ENCODE measurements at places on chromosomes 16 and 17.

- DNase-seq: peak; percentile 30
These were observed 924 bp downstream of the ZNF598 start for GRCh38 chr16:2008631-2009163.

GRCh38 chr17:37358098-37358829 lies 17.5 kb upstream of the C17orf78 start:
- peak; percentile 30 for DNase-seq

- DNase-seq: no peak
These were observed 322.1 kb downstream of the MAP2K4 start for GRCh38 chr17:12342609-12343435.

DNA sequence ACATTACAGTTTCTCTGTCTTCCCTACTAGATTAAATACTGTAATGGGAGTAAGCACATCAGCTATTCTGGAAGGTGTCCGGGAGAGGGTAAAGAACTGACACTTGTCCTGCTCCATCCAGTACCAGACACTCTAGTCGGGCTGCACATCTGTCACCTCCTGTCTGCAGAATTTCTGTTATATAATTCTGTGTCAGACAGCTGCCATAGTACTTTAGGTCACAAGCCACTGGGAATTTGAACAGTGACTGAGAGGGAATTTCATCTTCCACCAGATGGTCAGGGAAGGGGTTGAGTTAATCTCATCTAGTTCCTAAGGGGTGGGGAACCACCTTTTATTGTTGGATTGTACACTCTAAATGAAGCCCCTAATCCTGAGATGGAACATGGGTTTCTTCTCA lies 58.6 kb upstream of the NUDT7 start:
- DNase-seq: no peak

DNA sequence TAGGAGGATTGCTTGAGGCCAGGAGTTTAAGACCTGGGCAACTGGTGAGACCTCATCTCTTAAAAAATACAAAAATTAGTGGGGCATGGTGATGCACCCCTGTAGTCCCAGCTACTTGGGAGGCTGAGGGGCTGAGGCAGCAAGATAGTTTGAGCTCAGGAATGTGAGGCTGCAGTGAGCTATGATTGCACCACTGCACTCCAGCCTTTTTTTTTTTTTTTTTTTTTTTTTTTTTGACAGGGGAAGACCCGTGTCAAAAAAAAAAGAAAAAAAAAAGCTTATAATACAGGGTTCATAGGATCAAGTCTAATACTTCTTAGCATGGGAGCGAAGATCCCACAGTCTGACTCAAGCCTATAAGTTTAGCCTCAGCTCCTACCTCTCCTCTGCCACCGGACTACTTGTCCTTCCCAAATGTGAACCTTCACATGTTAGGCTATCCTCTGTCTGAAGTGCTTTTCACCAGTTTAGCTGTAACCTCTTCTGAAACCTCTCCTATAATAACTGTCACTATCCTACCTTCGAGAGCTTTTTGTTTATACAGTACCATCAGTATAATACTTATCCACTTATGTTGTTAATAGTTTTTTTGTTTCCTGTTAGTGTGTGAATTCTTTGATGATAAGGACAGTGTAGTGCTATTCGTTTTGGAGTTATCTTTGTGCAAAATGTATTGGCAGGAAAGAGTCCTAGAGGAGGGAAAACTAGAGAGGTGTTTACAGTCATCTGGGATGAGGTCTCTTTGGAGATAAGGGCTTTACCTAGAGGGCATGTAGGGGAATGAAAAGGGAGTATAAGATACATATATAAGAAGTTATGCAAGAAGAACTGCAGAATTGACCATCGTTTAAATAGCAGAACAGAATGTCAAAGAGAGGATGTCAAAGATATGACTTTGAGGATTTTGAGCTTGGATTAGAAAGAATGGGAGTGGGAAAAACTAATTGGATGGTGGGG lies 15.5 kb downstream of the CPD start:
- DNase-seq: no peak

GRCh38 chr17:45895304-45895968 lies 1.1 kb downstream of the MAPT start:
- peak; percentile 22 for DNase-seq

- no peak for DNase-seq
These were observed 10.1 kb upstream of the MSI2 start for GRCh38 chr17:57246257-57246656.

GRCh38 chr17:81950501-81950900 lies 3.5 kb upstream of the MYADML2 start:
- DNase-seq: no peak

DNA sequence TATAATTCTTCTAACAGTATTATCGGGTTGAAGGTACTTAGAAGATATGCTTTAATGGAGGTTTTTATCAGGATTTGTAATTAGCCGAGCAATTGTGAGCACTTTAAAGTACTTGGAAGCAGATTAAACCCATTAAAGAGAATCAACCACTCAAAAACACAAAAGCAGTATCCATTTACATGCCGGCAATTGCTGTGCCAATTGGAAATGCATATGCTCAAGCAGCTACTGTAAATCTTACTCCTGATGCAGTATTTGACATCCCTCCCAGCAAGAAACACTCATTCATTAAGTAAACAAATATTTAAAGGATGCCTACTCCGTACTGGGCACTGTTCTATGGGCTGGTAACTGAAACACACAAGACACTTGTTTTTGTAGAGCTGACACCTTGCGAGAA lies 11.4 kb upstream of the CCL1 start:
- DNase-seq: no peak

DNA sequence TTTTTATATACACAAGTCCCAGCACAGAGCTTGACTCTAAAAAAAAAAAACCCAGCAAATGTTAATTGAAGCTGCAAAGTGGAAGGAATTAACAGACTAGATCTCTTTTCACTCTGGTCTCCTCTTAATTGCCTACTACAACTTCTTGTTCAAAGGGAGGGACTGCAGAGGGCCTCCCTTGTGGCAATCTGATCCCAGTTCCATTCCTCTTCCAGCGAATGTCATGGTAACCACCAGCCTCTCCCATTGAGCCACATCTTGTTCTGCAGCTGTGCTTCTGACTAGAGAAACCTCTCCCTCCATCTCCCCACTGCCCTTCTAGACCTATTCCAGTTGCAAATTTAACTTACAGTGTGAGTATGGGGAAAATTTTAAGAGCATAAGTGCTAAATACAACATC lies 5.9 kb downstream of the SUPT6H start:
- no peak for DNase-seq

GRCh38 chr16:50809561-50809960 lies 67.7 kb downstream of the CYLD start:
- DNase-seq: no peak

DNA sequence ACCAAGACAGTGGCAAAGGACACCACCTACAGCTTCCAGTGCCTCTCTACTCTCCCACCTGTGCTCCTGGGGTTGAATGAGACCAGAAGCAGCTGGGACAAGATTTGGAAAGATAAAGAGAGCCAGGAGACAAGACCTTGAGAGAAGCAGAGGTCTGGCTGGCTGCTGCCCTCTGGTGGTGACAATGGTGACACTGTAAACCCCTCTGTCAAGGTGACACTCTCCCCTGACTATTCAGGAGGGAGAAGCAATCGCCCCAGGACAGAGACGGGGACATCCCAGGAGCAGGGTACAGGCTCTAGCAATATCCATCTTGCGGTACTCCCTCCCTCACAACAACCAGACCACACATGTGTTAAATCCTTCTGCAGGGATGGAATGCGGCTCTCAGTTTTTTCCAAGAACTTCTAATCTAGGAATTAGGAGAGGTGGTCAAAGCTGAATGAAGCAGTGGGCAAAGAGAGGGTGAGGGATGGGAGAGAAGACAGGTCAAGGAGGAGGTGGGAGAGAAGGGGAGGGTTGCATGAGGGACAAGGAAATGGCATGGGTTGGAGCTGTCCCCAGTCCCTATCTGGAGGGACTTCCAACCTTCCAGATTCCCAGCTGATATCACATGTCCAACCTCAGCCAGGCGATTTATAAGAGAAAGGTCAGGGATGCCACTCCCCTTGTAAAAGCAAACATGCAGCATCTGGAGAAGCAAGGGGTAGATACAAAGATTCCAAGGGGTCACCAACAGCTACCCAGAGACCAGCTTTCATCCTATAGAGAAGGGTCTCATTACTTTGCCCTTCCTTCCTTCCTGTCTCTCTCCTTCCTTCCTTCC lies 2.9 kb downstream of the PHOSPHO1 start:
- DNase-seq: peak; percentile 80

GRCh38 chr17:4469552-4469951 lies 29.1 kb upstream of the SPNS2 start:
- DNase-seq: no peak

- no peak for DNase-seq
These were observed 49.9 kb downstream of the ELAC2 start for GRCh38 chr17:12967962-12968361.

GRCh38 chr17:8742819-8743218 lies 1.8 kb downstream of the CCDC42 start:
- DNase-seq: no peak

DNA sequence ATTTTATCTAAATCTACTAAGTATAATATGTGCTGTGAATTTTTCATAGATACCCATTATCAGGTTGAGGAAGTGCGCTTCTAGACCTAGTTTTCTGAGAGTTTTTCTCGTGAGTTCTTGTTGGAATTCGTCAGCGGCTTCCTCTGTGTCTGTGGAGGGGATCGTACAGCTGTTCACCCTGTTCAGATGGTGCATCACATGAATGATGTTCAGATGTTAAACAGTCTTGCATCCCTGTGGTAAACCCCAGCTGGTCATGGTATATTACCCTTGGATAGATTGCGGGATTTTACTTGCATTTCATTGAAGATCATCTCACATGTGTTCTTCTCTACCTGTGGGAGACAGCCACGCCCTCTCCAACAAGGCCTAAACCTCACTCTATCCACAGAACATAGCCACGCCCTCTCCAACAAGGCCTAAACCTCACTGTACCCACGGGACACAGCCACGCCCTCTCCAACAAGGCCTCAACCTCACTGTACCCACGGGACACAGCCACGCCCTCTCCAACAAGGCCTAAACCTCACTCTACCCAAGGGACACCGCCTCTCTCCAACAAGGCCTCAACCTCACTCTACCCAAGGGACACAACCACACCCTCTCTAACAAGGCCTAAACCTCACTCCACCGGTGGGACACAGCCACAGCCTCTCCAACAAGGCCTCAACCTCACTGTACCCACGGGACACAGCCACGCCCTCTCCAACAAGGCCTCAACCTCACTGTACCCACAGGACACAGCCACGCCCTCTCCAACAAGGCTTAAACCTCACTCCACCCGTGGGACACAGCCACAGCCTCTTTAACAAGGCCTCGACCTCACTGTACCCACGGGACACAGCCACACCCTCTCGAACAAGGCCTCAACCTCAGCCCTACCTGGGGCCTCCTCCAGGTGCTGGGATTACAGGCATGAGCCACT lies 180.2 kb upstream of the CHMP6 start:
- DNase-seq: no peak

GRCh38 chr16:57592591-57593003 lies 35.8 kb upstream of the ADGRG1 start:
- DNase-seq: peak; percentile 48

GRCh38 chr17:47663912-47664623 lies 14.3 kb downstream of the KPNB1 start:
- peak; percentile 47 for DNase-seq

GRCh38 chr17:44235583-44235936 lies 16.1 kb upstream of the UBTF start:
- no peak for DNase-seq

DNA sequence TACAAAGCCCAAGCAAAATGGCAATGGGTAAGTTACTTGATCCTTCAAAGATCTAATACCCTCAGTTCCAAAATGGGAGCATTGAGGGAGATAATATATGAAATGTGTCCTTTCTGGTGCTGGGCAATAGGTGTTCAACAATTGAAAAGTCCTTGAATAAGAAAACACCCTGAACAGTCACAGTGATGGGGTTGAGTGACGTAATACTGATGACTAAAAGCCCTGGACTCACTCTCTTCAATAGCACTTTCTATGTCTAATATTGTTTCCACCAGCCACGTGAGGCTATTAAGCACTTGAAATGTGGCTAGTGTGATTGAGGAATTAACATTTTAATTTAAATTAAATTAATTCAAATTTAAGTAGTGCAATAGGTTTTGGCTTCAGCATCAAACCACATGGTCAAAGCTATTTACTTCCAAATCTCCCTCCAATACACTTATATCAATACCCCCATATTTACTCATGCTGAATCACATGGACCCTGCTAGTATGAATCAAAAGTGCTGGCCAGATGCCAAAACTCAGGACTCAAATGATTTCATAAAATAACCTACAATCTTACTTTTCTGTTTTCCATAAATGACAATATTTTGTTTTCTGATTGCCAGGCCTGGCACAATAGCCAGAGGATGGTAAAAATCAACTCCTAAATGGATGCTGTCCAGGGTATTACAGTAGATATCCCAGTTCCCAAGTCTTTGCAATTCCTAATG lies 516.2 kb downstream of the HAPSTR1 start:
- no peak for DNase-seq

DNA sequence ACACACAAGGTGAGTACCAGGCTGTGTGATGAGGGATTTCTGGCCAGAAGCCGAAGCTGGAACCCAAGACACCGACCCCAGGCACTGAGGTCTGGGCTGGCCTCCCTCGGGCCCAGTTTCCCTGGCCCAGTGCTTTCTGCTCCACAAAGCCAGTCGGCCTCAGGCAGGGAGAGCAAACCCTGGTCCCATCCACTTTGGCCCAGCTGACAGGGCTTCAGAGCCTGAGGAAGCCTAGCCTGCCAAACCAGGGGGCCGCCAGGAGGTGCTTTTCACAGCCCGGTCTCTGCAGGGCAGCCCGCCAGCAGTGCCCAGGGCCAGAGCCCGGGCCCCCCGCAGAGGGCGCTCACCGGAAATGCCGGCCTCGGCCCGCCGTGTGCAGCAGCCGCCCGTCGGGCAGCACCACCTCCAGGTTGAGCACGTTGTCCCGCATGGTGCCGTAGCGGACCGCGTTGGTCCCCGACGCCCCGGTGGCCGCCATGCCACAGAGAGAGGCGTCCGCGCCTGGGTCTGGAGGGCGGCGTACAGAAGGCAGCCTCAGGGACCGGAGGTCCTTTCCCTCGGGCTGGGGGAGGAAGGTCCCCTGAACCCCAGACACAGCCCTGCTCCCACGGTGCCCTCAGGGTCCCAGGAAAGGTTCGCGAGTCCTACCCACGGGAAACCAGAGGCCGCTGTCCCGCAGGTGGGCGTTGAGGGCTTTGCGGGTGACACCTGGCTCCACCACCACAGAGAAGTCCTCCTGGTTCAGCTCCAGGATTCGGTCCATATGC lies 2.2 kb downstream of the LDHD start:
- DNase-seq: no peak

GRCh38 chr16:87310610-87311009 lies 6.6 kb downstream of the C16orf95 start:
- no peak for DNase-seq

Measured in stimulated activated CD4-positive, alpha-beta T cell treated with anti-CD3 and anti-CD28 coated beads, Interleukin-4, amount 100 ng/mL, for 1 hour (primary cell).